ENCODE measurements at places on chromosomes 7 and 10.
A peak's percentile ranks its signal among the peaks of the same experiment; 100 is the strongest.

- DNase-seq: no peak
These were observed 96.8 kb downstream of the DKK1 start for GRCh38 chr10:52410916-52411315.

DNA sequence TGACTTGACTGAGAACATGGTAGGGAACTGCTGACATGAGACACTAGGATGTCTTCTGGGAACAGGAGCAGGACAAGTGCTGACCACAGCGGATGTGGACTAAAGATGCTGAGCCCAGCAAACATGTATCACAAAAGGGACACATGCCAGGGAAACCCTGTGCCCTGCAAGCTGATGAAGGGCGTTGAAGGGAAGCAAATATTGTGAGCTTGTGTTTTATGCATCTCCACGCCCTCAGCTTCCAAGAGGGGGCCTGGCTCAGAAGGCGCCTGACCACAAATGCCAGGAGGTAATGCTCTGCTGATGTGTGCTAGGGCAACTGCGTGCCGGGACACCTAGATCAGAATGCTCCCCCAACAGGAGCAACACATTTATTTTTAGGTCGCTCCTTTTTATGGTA lies 207.3 kb downstream of the CXCL12 start:
- no peak for DNase-seq

DNA sequence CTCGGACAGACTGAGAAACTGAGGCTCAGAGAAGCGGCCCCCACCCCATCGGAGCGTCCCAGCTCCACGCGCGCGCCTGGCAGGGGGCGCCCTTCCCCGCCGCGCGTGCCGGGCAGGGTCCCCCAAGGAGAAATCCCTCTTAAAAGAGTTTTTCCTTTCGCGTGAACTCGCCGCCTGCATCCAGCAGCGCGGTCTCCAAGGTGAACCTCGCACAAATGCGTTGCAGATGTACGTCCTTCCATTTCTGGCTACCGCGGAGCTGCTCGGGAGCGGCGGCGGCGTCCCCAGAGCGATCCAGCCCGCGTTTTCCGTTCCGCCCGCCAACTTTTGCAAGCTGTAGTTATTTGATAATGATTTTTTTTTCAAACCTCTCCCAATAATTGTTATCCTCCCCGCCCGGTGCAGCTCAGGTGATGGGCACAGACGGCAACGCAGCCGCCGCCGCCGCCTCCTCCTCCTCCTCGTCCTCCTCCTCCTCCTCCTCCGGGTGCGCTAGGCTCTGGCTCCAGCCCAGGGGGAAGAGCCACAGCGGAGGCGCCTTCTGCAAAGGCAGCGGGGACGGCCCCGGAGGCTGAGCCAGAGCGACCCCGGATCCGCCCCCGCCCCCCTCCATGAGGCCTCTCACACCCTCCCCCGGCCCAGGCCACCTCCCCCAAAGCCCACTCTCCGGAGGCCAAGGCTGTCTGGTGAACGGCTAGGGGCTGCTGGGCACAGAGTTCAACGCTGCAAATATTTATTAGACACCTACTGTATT lies 74.0 kb upstream of the CUX1 start:
- no peak for DNase-seq

DNA sequence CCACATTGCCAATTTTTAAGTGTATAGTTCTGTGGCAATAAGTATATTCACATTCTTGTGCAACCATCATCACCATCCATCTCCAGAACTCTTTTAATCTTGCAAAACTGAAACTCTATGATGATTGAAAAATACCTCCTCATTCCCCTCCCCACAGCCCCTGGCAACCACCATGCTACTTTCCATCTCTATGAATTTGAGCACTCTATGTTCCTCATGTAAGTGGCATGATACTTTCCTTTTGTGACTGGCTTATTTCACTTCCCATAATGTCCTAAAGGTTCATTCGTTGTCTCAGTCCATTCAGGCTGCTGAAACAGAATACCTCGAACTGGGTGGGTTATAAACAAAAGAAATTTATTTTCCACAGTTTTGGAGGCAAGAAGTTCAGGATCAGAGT lies 23.4 kb upstream of the EGR2 start:
- DNase-seq: no peak

DNA sequence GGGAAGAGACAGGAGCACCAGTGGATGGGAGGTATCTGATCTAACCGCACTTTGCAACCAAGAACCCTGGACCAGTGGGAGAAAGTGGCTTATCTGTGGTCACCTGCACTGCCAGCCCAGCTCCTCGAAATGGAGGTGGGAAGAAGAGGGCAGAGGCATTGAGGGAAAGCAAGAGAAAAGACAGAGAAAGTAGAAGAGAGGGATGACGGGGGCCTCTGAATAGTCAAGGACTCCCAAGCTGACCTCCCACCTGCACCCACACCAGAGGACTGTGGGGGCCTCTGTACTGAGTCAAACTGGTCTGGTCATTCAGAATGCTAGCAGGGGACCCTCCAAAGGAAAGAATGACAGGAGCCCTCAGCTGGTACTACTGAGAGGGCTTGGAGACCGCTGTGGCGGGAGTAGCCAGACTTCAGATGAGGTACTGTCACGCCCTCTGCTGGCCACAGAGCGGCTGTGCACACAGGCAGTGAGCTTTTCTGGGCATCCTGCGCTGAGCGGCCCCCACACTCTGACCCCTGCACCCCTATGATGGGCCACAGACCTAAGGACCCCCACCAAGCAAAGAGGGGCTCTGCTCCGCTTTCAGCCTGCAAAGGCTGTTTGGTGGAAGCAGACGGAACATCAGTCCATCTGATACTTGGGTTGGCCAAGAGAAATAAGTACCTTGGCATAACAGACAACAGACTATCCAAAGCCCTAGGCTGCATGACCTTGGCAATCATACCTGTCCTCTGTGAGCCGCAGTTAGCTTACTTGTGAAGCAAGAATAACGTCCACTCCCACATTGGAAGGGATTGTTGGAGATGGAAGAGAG lies 112.9 kb downstream of the COL13A1 start:
- DNase-seq: peak; percentile 7

DNA sequence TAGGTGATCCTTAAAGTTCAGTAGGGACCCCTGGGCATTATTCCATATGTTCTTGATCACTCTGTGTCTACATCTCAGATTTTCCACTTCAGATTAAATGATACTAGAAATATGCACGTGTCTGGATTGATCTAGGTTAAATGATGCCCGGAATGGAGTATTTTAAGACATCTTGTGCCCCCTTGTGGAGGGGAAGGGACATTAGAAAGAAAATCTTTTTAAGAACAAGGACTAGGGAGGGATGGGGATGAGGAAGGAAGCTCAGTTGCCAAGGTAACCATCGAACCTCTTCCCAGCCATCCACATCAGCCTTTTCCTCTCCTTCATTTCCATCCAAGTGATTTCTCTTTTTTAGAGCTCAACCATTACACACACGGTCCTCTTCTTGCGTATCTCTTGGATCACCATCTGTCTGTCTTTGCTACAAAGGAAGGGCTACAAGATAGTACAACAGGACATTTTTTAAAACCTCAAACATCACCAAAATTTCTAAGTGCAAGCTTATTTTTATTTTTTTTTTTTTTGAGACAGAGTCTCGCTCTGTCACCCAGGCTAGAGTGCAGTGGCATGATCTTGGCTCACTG lies 40.5 kb downstream of the PRSS2 start:
- peak; percentile 7 for DNase-seq

GRCh38 chr10:16182688-16183087 lies 254.1 kb upstream of the PTER start:
- DNase-seq: no peak

GRCh38 chr7:137798073-137798763 lies 48.6 kb downstream of the DGKI start:
- DNase-seq: no peak

DNA sequence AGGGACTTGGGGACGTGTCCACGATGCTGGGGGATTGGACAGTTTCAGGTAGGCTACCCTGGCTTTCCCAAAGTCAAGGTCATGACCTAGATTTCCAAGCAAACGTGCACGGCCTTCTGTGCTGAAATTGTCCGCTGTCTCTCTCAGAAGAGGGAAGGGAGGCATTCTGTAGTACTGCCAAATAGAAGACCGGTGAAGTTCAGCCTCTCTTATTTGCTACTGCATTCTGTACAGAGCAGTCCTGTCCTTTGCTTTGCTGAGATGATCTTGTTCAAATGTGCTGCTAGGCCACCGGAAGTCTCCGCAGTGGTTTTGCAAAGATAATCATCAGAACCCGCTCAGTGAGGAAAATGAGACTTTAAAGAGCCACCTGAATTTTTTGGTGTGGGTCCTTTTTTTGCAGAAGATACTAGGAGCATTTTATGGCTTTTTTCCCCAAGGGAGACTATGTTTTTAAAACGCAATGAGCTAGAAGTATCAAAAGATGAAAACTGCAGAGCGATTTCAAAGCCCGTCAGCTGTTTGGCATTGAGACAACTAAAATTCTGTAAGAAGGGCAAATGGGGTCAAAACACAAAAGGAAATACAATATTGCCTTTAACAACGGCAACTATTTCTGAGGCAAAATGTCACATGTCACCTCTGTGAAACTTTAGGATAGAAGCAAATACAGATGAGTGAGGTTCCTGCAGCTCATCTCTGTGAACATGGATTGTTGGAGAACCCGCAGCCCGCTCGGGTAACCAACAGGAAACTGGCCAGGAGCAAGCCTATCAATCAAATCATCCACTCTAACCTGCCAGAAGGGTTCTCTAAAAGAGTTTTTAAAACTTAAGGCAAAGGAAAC lies 1.3 kb upstream of the NMT2 start:
- DNase-seq: no peak
